ENCODE measurements at places on chromosomes 16 and 17.

DNA sequence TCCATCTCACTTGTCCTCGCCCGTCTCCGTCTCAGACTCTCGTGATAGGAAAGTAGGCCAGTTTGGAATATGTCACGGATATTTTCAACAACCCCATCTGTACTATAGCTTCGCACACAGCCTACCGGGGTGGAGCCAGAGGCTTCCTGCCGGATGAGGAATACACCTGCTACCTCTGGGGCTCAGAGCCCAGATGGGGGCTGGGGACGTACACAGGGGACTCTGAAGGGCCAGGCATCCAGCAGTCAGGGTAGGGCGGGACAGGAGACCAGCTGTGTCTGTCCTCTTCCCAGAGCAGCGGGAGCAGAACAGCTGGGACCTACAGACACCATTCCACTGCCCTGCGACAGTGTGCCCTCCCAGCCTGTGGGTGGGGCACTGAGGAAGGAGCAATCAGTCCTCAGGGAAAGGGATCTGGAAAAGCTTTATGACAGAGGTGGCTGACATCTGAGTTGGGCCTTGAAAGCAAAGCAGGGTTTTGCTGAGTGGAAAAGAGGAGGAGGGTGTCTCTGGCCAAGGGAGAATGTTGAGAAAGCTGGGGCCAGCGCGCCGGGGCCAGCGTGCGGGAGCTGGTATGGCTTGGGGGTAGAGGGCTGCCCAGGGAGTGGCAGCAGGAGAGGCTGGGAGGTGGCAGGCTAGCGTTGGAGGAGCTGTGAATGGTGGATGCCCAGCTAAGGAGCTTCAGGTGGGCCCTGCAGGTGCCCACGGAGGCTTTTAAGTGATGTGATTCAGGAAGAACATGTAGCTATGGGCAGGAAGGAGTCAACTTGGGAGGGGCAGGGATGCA lies 11.5 kb upstream of the SRCIN1 start:
- no peak for DNase-seq
- H3K4me1 ChIP-seq: no peaks in the 10 kb centered on the region
- no peaks in the 10 kb centered on the region for H3K27me3 ChIP-seq
- no peak overlapping the region for H3K27ac ChIP-seq
- no peak overlapping the region for H3K4me3 ChIP-seq
- no peaks in the 10 kb centered on the region for H3K36me3 ChIP-seq

DNA sequence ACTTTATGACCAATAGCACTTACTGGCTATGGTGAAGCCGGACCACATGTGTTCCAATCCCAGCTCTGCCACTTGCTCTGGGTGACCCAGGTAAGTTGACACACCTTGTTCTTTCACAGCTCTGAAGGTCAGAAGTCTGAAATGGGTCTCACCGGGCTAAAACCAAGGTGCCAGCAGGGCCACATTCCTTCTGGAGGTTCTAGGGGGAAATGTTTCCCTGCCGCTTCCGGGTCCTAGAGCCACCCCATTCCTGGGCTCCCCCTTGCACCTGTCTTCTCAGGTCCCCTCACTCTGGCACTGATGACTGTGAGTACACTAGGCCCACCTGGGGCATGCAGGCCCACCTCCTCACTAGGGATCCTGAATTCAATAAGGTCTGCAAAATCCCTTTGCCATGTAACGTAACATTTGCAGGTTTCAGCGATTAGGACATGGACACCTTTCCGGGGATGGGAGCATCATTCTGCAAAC lies 11.4 kb downstream of the USP7 start:
- no peak for DNase-seq
- H3K36me3 ChIP-seq: no peaks in the 10 kb centered on the region

GRCh38 chr16:76474048-76474447 lies 196.8 kb downstream of the CNTNAP4 start:
- no peak overlapping the region for H3K4me3 ChIP-seq
- H3K27me3 ChIP-seq: no peaks in the 10 kb centered on the region
- no peaks in the 10 kb centered on the region for H3K4me1 ChIP-seq

DNA sequence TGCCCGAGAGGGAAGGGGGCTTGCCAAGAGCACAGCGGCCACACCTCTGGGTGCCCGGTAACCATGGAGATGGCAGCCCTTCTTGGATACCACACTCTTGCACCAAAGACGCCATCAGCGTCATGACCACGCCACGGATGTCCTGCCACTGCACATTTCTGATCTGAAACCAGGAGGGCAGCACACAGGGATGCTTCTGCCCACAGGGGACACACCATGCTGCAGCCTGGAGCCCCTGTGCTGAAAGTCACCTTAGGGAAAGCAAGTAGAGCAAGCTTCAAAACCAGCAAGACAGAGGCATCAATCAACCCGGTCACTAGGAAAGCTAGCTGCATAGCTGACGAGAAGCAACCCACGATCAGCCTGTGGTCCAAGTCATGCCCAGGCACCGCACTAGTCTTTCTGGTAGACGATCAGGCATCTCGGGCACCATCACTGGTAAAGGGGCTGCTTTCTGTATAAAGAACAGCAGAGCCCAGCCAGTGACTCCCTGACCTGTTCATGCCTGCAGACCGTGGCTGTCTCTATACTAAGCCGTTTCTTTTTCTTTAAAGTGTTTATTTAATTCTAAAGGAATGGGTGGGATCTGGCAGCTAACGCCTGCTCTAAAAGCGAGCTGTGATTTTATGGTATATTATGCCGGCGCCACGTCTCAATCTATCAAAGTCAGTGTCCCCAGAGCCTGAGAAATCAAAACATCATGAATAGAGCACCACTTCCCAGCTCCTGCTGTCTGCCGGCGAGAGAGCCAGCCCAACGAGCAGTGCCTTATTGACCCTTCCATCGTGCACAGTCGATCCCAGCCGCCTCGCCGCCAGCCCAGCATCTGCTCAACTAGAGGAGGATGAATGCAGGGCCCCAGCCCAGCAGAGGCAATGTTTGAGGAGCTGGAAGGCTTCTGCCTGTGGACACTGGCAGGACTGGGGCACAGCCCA lies 244.7 kb downstream of the RBFOX3 start:
- H3K27me3 ChIP-seq: no peaks in the 10 kb centered on the region
- no peak overlapping the region for H3K27ac ChIP-seq
- H3K4me1 ChIP-seq: peaks cover 17% of the 10 kb centered on the region
- no peak overlapping the region for H3K4me3 ChIP-seq

DNA sequence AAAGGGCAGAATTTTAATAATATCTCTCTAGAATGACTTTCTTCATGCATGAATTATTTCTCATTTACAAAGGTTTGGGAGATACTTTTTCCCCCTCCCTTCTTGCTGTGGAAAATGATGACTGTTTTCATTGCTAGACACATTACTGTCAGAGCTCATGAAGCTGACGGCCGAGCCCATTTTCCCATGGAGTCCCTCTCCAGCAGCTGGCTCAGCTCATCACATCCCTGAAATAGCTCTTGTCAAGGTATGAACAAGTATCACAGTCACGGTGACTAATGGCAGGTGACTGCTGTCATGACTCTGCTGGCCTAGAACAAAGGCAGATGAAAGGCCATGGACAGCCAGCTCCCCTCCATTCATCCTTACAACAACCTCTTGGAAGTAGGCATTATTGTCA lies 208.1 kb downstream of the ABCC12 start:
- DNase-seq: no peak
- no peak overlapping the region for H3K4me3 ChIP-seq
- no peaks in the 10 kb centered on the region for H3K36me3 ChIP-seq
- no peaks in the 10 kb centered on the region for H3K27me3 ChIP-seq
- no peaks in the 10 kb centered on the region for H3K4me1 ChIP-seq

- peaks cover 8% of the 10 kb centered on the region for H3K4me1 ChIP-seq
- peaks cover 15% of the 10 kb centered on the region for H3K36me3 ChIP-seq
- no peak for DNase-seq
- no peak overlapping the region for H3K27ac ChIP-seq
- H3K4me3 ChIP-seq: no peak overlapping the region
- no peaks in the 10 kb centered on the region for H3K27me3 ChIP-seq
Measured at GRCh38 chr16:53159781-53160436, 105.1 kb downstream of the CHD9 start.

DNA sequence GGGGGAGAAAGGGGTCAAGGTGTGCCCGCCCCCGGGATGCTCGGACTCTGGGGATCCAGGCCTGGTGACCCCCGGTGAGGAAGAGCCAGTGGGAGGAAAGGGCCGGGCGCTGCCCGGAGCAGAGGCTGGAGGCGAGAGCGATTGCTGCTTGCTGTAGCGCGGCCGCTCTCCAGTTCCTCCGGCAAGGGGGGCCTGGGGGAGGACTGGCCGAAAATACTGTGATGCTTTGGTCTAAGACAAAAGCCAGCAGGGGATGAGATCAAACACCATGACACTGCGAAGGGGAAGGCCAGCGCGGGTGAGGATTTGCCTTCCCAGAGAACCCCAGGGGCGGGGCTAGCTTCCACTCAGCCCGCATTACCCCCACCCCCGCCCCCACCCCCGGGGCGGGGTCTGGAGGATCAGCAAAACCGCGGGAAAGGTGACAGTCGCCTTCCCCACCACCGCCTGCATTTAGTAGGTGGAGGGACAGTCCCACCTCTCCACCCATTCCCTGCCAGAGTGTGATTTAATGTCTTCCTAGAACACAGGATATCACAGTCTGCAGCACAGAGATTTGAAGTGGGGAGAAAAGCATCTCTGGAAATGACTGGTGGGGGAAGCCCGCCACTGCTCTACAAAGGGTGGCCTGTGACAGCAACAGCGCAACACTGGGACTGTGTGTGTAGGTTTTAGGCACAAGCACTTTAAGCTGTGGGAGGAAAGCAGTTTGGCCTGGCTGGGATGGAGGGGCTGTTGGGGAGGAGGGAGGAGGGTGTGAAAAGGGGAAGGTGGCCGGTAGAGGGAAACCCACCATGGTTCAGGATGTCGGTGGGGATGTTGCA lies 25.7 kb downstream of the MRC2 start:
- no peaks in the 10 kb centered on the region for H3K36me3 ChIP-seq
- H3K4me3 ChIP-seq: peak overlapping the region; percentile 54
- H3K4me1 ChIP-seq: peaks cover 32% of the 10 kb centered on the region
- peaks cover 8% of the 10 kb centered on the region for H3K27me3 ChIP-seq
- H3K27ac ChIP-seq: peak overlapping the region; percentile 65

DNA sequence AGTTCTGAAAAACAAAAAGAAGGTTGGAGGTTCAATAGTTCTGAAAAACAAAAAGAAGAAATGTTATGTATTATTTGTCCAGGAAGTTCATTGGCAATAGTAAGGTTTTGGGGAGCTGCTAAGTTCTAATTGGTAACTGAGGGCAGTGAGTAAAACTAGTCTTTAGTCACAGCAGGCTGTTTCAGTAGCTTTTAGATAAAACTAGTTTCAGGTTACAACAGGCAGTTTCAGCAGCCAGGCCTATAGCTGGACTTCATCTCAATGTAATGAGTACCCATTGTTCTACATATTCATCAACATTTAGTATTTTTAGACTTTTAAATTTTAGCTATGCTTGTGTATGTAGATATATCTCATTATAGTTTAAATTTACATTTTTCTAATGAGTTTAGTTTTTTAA lies 639.3 kb downstream of the TOX3 start:
- no peak overlapping the region for H3K4me3 ChIP-seq
- H3K27me3 ChIP-seq: no peaks in the 10 kb centered on the region
- no peak for DNase-seq
- H3K36me3 ChIP-seq: no peaks in the 10 kb centered on the region
- H3K27ac ChIP-seq: no peak overlapping the region
- H3K4me1 ChIP-seq: no peaks in the 10 kb centered on the region

DNA sequence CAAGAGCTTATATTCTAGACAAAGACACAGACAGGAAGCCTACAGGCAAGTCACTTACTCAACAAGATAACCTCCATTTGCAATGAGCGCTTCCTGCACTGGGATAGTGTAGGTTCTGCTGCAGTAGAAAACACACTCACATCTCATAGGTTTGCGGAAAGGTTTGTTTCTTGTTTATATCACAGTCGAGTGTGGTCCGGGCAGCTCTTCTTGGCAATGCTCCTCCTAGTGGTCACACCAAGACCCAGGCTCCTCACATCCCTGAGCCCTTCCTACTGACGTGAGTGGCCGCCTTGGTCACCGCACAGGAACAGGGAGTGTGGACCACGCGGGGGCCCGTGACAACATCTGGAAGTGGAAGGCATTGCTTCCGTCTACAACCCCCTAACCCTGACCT lies 48.0 kb upstream of the RBFOX3 start:
- no peaks in the 10 kb centered on the region for H3K4me1 ChIP-seq
- H3K36me3 ChIP-seq: no peaks in the 10 kb centered on the region
- DNase-seq: peak; percentile 78
- H3K27me3 ChIP-seq: no peaks in the 10 kb centered on the region
- H3K27ac ChIP-seq: peak overlapping the region; percentile 33
- no peak overlapping the region for H3K4me3 ChIP-seq

DNA sequence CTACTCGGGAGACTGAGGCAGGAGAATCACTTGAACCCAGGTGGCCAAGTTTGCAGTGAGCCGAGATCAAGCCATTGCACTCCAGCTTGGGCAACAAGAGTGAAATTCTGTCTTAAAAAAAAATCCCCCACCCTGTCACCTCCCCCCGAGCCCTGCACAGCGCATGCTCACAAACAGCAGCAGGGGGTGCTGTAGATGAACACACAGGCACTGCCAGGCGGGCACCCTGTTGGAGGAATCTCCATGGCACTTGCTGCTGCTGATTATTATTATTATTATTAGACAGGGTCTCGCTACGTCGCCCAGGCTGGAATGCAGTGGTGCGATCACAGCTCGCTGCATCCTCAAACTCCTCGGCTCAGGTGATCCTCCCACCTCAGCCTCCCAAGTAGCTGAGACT lies 24.6 kb downstream of the FZD2 start:
- no peaks in the 10 kb centered on the region for H3K36me3 ChIP-seq
- H3K4me3 ChIP-seq: no peak overlapping the region
- no peak for DNase-seq
- H3K27ac ChIP-seq: no peak overlapping the region

GRCh38 chr17:61456061-61456681 lies 3.9 kb downstream of the TBX4 start:
- DNase-seq: no peak
- no peak overlapping the region for H3K4me3 ChIP-seq
- H3K4me1 ChIP-seq: peaks cover 19% of the 10 kb centered on the region
- H3K36me3 ChIP-seq: no peaks in the 10 kb centered on the region
- peaks cover 64% of the 10 kb centered on the region for H3K27me3 ChIP-seq
- H3K27ac ChIP-seq: no peak overlapping the region

GRCh38 chr17:49762151-49762941 lies 1.6 kb downstream of the FAM117A start:
- H3K27me3 ChIP-seq: no peaks in the 10 kb centered on the region
- H3K36me3 ChIP-seq: no peaks in the 10 kb centered on the region
- H3K27ac ChIP-seq: peak overlapping the region; percentile 90
- DNase-seq: no peak
- peaks cover 14% of the 10 kb centered on the region for H3K4me1 ChIP-seq
- H3K4me3 ChIP-seq: peak overlapping the region; percentile 88

GRCh38 chr16:69820926-69821541 lies 58.9 kb downstream of the WWP2 start:
- DNase-seq: no peak
- peak overlapping the region; percentile 27 for H3K4me3 ChIP-seq
- H3K27ac ChIP-seq: peak overlapping the region; percentile 20
- no peaks in the 10 kb centered on the region for H3K27me3 ChIP-seq

- no peaks in the 10 kb centered on the region for H3K27me3 ChIP-seq
- no peak overlapping the region for H3K27ac ChIP-seq
- DNase-seq: no peak
- peaks cover 8% of the 10 kb centered on the region for H3K4me1 ChIP-seq
Measured at GRCh38 chr17:13024016-13024415, 6.2 kb upstream of the ELAC2 start.
